ENCODE measurements at places on chromosomes 16 and 17.

GRCh38 chr17:52149626-52150025 lies 8.9 kb downstream of the CA10 start:
- no peak for DNase-seq

- no peak for DNase-seq
These were observed 66.4 kb downstream of the CYB5B start for GRCh38 chr16:69490707-69491324.

- DNase-seq, result no peak
These were observed 8.4 kb downstream of the NDUFAB1 start for GRCh38 chr16:23587726-23588125.

DNA sequence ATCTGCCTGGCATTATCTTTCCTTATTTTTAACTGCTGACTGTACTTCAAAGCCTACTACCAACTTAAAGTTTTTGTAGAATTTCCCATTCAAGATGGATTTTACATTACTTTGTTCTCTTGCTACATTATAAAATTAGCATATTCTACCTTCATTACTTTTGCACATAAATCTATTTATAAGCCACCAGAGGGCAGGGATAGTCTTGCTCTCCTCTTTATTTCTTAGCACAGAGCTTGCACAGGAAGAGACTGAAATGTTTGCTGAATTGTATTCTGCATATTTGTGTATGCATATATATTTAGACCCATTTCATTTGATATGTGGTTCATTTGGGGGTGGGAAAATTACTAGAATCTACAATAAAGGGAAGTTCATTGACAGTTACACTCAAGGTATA lies 108.0 kb downstream of the SKAP1 start:
- DNase-seq, result no peak

DNA sequence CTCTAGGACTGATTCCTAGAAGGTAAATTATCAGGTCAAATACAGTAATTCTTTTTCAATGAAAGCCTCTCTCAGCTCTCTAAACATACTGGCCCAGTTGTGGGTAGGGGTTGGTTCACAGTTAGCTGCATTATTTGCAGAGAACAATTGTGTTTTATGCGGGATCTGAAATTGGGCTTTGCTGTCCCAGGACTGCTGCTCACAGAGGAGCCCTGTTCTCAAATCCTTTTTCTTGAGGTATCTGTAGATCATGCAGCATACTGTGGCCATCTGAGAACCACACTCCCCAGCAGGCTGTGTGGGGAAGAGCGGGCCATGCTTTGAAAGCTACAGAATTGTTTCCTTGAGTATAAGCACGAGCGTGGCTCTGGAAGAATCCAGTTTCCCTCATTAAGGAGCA lies 17.5 kb downstream of the MTHFSD start:
- no peak for DNase-seq

GRCh38 chr17:76408037-76408849 lies 23.8 kb downstream of the SPHK1 start:
- peak; percentile 81 for DNase-seq

GRCh38 chr17:68906638-68907037 lies 48.6 kb downstream of the ABCA8 start:
- no peak for DNase-seq

DNA sequence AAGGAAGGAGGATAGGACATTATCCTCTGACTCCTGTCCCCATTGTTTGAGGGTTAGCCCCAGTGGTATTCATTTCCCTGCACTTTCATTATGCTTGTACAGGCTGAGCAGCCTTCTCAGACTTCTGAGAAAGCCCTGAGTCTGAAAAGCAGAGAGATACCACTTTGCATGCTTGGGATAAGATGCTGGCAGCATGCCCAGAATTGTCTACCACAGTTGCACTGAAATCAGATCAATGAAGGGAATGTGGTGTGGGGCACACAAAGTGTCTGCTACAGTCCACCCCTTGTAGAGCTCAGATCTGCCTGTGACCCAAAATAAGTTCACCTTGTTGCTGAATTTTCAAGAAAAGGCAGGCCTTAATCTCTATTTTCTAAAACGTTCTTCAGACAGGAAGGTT lies 160.6 kb downstream of the CCT6B start:
- DNase-seq, result no peak

DNA sequence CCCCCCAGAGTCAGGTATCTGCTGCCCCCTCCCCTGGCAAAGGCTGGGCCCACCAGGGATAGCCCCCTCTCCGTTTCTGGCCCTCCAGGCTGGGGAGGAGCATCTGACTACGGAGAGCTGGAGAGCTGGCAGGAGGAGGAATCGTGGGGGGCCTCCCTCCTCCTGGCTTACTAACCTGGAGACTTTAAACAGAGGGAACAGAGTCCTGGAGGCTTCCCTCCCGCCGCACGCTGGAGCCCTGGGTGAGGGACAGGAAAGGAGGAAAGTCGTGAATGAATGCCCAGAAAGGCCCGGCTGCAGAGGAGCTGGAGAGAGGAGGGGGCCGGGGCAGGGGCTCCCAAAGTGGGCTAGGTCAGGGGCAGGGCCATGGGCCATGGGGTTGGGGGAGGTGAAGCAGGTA lies 9.9 kb downstream of the SRCIN1 start:
- no peak for DNase-seq

DNA sequence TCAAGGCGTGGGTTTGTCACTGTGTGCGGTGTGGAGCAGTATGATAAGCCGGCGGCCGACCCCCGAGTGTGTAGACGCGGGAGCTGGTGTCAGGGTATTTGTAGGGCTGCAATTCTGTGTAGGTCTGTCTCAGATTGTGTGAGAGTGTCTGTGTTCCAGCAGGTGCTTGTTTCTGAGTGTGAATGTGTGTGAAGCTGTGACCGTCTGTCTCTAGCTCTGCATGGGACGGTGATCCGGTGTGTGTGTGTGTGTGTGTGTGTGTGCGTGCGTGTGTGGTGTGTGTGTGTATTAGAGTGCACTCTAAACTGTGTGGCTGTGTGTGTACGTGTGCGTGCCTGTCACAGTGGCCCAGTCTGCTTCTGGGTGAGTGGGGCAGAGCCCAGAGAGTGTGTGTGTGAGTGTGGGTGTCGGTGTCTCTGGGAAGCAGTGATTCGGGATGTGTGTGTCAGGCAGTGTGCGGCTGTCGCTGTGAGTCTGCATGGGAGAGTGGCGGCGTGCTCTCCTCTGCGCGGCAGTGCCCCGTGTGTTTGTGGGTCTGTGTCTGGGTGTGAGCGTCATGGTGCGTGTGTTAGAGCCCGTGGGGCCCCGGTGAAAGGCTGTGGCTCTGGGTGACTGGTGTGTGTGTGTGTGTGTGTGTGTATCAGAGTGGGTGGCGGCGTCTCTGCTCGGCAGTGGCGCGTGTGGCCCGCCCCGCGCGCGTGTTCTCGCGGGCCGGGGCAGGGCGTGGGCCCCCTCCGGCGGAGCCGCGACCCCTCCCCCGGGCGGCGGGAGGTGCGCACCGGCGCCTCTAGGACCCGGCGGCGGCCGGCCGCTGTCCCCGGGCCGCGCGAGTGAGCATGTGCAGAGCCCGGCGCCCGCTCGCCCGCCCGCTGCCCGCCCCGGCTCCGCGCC lies at the start of gene WSCD1:
Gene WSCD1 (plus strand): TSS at position 841 of the 891 bp plus-strand sequence. CDS start 10,280 bp downstream, outside the sequence.
- DNase-seq, result no peak

DNA sequence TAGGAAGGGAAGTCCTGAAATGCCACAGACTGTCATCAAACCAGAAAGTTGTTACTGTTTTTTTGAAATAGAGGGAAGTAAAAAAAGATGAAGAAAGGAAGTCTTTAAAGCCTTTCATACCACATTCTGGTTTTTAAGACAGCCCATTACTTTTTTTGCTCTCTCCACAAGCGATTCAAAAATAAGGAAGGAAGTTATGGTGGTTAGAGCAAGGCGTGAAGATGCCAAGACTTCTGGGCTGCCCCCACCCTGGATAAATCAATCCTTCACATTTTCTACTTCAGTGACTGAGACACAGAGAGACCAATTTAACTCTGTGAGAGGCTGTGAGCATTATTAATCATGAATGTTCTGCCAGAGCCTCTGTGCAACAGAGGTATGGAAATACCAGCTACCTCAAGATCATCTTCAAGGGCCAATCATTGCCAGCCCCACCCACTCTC lies 82.3 kb upstream of the BCAR1 start:
- DNase-seq, result no peak

- DNase-seq, result no peak
These were observed 5.2 kb downstream of the TIMP2 start for GRCh38 chr17:78919861-78920450.

GRCh38 chr17:37327341-37328090 lies 48.3 kb upstream of the C17orf78 start:
- no peak for DNase-seq

DNA sequence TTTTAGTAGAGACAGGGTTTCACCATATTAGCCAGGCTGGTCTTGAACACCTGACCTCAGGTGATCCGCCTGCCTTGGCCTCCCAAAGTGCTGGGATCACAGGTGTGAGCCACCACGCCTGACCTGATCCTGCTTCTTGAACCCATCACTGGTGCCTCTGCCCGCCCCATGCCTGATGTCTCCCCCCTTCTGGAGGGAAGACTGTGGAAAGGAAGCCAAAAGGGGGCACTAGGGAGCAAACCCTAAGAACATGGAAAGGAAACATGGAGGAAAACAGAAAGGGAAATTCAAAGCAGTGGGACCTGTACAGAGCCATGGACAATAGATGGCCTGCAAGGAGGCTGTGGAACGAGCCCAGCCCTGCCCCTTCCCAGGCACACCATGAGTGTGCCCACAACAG lies 31.1 kb upstream of the FASN start:
- no peak for DNase-seq

DNA sequence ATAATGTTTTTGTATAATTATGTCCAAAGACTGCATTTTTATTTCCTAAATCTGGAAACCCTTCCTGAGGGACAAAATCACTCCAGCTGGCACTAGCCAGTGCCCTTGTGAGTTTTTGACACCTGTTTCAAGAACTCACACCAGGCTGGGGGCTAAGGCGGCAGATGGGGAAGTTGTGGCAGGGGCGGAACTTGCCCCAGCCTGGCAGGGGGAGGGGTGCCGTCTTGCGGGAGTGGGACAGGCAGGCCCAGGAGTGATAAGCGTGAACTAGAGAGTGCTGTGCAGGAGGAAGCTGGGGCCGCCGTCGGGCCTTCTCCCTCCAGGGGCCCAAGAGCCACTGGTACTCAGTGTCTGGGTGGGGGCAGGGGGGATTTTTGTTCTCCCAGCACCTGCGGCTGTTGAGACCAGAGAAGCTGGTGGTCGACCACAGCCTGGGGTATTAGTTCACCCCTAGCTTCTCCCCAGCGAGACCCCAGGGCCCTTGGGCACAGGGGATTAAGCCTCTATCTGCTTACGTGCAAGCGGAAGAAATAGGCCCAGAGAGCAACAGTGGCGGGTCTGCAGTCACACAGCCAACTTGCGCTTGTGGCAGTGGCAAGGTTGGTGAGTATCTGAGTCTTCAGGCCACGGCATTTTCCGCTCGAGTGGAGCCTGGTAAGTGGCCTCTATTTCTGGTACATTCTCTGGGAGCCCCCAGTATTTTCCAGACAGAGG lies 40.2 kb upstream of the PLCG2 start:
- DNase-seq, result no peak

GRCh38 chr17:29749045-29749825 lies 126.5 kb upstream of the CORO6 start:
- no peak for DNase-seq

DNA sequence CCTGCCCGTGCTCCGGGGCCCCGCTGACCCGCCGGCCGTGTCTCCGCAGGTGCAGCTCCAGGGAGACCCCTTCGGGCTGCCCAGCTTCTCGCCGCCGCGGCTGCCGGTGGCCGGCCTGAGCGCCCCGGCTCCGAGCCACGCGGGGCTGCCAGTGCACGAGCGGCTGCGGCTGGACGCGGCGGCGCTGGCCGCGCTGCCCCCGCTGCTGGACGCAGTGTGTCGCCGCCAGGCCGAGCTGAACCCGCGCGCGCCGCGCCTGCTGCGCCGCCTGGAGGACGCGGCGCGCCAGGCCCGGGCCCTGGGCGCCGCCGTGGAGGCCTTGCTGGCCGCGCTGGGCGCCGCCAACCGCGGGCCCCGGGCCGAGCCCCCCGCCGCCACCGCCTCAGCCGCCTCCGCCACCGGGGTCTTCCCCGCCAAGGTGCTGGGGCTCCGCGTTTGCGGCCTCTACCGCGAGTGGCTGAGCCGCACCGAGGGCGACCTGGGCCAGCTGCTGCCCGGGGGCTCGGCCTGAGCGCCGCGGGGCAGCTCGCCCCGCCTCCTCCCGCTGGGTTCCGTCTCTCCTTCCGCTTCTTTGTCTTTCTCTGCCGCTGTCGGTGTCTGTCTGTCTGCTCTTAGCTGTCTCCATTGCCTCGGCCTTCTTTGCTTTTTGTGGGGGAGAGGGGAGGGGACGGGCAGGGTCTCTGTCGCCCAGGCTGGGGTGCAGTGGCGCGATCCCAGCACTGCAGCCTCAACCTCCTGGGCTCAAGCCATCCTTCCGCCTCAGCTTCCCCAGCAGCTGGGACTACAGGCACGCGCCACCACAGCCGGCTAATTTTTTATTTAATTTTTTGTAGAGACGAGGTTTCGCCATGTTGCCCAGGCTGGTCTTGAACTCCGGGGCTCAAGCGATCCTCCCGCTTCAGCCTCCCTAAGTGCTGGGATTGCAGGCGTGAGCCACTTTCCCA lies 5.9 kb downstream of the CTF1 start:
- DNase-seq, result peak; percentile 62

GRCh38 chr17:45112559-45113423 lies 19.5 kb downstream of the PLCD3 start:
- no peak for DNase-seq

- DNase-seq, result no peak
These were observed 93.8 kb upstream of the FAM20A start for GRCh38 chr17:68694791-68695485.

- peak; percentile 83 for DNase-seq
These were observed 15.7 kb upstream of the CPPED1 start for GRCh38 chr16:12819126-12820117.

GRCh38 chr17:65055708-65056638 lies 567 bp downstream of the GNA13 start:
- DNase-seq, result peak; percentile 64

- DNase-seq, result peak; percentile 98
These were observed 956 bp upstream of the CHD3 start for GRCh38 chr17:7887482-7888183.

GRCh38 chr16:51569203-51569931 lies 418.3 kb upstream of the SALL1 start:
- no peak for DNase-seq

DNA sequence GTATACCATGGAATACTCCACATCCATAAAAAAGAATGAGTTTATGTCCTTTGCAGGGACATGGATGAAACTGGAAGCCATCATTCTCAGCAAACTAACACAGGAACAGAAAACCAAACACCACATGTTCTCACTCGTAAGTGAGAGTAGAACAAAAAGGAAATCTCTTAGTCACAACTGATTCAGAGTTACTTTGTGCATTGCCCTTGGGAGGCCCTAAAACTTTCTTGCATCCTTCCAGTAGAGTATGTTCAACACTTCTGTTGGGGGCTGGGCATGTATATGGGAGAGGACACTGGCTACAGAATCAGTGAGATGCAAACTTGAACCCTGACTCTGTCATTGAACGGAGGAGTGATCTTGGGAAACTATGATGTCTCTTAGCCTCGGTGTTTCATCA lies 147.4 kb upstream of the IRX5 start:
- no peak for DNase-seq

GRCh38 chr16:20942256-20942655 lies 41.7 kb downstream of the LYRM1 start:
- DNase-seq, result no peak

GRCh38 chr17:75168998-75169397 lies 13.8 kb downstream of the SUMO2 start:
- no peak for DNase-seq
